ENCODE measurements at places on chromosomes 6 and 20. TPM values are rescaled to one million over a fixed set of nuclear protein-coding genes. Genes with fewer than 3 reads are reported as not detected.

The WASF1 gene
- 12.5 TPM for total RNA-seq

- DNase-seq, result no peak
- H3K27ac ChIP-seq, result no peak overlapping the region
- H3K27me3 ChIP-seq, result no peaks in the 10 kb centered on the region
- H3K4me1 ChIP-seq, result peaks cover 36% of the 10 kb centered on the region
- peaks cover 18% of the 10 kb centered on the region for H3K36me3 ChIP-seq
Measured at GRCh38 chr20:32391003-32391402, 32.9 kb downstream of the ASXL1 start.

The LAMA2 gene
- total RNA-seq, result 10.0 TPM

- H3K27me3 ChIP-seq, result no peaks in the 10 kb centered on the region
- no peaks in the 10 kb centered on the region for H3K4me1 ChIP-seq
- no peak for DNase-seq
- H3K27ac ChIP-seq, result no peak overlapping the region
- H3K36me3 ChIP-seq, result no peaks in the 10 kb centered on the region
Measured at GRCh38 chr6:97630604-97631003, 347.6 kb upstream of the MMS22L start.
